Femur (tissue), 1 donor: ENCODE measurements at places on chromosomes 12 and 14.

DNA sequence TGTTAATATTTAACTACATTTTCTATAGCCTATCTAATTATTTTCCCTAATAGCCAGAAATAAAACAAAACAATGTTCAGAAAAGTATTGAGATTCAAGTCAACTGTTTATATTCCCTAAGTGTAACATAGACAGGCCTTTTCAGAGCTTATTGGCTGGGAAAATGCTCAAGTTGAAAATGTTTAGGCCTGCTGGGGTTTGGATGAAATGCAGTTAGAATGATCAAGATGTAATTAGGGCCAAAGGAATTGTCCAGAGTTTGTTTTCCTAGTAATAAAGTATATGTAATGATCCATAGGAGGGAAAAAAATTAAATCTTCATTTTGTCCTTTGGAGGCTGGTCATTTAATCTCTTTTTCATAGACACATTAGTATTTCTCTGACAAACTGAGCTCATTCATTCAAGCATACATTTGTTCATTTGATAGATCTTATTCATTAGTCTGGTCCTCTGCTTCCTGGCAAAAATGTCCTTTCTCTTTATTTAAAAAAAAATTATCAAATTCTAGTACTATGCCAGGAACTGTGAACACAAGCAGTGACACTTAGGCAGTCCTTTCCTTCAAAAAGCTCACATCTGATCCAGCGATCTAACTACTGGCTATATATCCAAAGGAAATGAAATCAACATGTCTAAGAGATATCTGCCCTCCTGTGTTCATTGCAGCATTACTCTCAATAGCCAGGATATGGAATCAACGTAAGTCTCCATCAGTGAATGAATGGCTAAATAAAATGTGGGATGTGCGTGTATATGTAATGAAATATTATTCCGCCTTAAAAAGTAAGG is 40.1 kb upstream of the NEDD1 start:
- no peak for DNase-seq

- DNase-seq = no peak
Measured at GRCh38 chr12:107344035-107344808, 250.9 kb upstream of the CRY1 start.

DNA sequence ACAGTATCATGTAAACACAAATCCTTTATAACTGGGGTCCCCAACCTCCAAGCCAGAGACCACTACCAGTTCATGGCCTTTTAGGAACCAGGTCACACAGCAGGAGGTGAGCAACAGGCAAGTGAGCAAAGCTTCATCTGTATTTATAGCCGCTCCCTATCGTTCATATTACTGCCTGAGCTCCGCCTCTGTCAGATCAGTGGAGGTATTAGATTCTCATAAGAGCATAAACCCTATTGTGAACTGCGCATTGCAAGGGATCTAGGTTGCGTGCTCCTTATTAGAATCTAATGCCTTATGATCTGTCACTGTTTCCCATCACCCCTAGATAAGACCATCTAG is 49.9 kb downstream of the LRP6 start:
- no peak for DNase-seq

GRCh38 chr14:104932676-104933631 is 8.3 kb downstream of the PLD4 start:
- peak; percentile 94 for DNase-seq

DNA sequence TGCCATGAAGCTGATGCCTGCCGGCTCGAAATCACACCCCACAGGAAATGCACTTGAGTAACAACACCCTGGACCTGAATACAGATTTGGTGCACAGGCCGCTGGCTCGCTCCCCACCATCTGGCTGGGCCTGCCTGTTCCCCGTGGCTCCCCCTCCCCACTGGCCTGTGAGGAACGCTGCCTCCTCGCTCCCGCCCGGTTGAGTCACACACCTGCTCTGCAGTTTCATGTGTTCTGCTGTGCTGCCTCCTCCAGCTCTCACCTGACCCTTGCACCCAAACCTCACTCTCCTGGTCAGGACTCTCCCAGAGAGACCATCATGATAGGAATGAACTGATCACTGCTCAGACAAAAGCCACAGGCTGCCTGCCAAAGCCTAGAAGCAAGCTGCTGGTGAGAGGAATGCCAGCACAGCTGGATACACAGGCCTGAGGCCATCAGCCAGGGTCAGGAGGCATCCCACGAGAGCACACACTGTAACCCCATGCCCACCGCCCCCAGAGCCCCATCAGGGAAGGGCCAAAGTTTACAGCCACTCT is 3.8 kb upstream of the SIVA1 start:
- peak; percentile 59 for DNase-seq

DNA sequence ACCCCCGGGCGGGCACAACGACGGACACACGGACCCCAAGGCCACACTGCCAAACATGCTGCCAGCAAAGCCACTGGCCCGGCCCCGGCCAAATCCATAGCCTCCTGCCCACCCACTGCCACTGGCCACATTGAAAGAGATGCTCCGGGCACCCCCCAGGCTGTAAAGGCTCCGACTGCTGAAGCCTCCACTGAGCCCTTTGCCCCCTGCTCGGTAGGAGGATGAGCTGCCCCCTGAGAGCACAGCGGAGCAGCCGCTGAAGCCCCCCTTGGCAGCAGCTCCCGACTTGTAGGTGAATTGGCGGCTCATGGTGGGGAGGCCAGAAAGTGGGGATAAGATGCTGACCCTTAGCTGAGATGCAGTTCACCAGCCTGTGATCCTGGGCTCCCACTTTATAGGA is at the start of gene KRT73:
KRT73 (minus strand) TSS at position 344 of the 400 bp plus-strand sequence; CDS start at position 309, 35 bp downstream.
- no peak for DNase-seq

DNA sequence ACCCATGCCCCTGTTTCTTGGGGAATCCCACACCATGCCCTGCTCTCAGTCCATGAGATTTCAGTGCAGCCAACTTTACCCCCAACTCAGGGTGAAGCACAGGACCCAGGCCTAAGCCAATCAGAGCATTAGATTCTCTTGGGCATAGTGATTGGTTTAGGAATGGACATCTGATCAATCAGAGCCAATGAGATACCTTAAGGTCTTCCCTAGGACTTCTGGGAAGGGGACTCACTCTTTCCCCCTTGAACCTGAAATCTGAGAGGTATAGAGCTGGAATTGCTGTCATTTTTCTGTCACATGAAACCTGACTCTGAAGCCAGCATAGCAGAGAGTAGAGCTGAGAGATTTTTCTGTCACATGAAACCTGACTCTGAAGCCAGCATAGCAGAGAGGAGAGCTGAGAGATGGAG is 127.1 kb downstream of the ZFP36L1 start:
- DNase-seq = peak; percentile 13
